Activated T-helper 17 cell treated with anti-CD3 and anti-CD28 coated beads, Interleukin-2, amount 50 U/mL, for 72 hours (primary cell): ENCODE measurements at places on chromosomes 16 and 17.
A peak's percentile ranks its signal among the peaks of the same experiment; 100 is the strongest.

DNA sequence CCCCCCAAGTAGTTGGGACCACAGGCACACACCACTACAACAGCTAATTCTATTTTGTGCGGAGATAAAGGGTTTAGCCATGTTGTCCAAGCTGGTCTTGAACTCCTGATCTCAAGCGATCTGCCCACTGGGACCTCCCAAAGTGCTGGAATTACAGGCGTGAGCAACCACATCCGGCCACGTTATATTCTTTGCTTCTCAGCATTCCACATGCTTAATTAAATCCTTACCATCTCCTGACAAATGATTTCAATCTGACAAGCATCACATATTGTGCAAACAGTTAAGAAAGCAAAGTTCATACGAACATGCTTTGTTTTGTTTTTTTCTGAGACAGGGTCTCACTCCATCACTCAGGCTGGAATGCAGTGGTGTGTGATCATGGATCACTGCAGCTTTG lies 18.2 kb downstream of the HIGD1B start:
- no peak for ATAC-seq

DNA sequence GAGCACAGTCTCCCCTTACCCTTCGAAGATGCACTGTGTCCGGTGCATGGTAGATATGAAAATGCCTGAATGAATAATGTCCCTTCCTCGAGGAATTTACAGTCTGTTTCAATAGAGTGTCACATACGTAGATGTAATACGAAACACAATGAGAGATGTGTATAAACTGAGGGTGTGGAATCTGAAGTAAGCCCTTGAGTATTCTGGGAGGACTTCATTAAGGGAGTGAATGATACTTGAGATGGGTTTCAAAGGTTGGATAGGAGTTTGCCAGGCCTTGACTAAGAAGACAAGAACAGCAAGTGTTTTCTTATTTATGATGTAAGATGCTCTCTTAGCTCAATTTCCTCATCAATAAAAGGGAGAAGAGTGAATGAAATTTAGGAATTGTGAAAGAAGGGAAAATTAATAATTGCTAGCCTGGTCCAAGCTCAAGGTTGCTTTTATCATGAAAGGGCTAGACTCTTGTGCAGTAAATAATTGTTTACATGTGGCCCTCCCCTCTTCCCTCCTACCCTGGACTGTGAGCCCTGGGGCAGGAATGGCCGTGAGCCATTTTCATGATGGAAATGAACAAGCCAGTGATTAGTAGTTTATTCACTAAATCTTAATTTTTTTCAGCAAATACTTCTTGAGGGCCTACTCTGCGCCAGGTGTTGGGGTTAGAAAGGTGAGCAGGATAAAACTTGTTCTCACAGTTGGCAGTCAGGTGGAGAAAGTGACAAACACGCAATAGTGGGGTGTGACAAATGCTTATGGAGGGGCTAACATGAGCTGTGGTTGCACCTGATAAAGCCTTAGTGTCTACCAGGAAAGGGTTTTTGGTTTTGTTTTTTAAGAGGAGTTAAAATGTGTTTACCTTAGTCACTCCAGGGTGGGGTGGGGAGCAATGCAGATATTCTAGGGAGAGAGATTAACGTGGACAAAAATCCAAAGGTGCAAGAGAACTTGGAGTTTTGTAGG lies 1.6 kb downstream of the KIF22 start:
- no peak for ATAC-seq

DNA sequence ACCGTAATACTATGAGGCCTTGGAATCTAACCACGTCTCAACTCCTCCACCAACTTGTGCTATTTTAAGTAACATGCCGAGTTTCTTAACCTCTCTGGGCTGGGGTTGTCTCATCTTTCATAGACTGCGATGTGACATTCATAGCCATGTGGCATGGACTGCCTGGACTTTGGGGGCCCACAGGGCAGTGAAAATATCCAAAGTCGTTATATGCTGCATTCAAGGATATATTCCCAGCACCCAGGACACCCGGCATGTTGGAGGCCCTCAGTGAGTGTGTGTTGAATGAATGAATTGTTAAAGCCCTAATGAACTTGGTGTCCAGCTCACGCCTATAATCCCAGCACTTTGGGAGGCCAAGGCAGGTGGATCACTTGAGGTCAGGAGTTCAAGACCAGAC lies 203.1 kb downstream of the CBLN1 start:
- ATAC-seq, result no peak

GRCh38 chr16:54987081-54987480 lies 56.4 kb downstream of the IRX5 start:
- no peak for ATAC-seq

GRCh38 chr16:747978-748746 lies 7.4 kb upstream of the CIAO3 start:
- no peak for ATAC-seq

- ATAC-seq, result peak; percentile 62
Measured at GRCh38 chr16:15642557-15643047, 352 bp downstream of the MARF1 start.

GRCh38 chr17:31808521-31809050 lies 50.5 kb downstream of the COPRS start:
- no peak for ATAC-seq

- peak; percentile 86 for ATAC-seq
Measured at GRCh38 chr16:28494121-28494851, at the start of gene APOBR. Gene APOBR (plus strand): TSS chr16:28494643. CDS start chr16:28494682, 39 bp downstream.

GRCh38 chr17:11331547-11332513 lies 90.8 kb downstream of the SHISA6 start:
- ATAC-seq, result no peak

DNA sequence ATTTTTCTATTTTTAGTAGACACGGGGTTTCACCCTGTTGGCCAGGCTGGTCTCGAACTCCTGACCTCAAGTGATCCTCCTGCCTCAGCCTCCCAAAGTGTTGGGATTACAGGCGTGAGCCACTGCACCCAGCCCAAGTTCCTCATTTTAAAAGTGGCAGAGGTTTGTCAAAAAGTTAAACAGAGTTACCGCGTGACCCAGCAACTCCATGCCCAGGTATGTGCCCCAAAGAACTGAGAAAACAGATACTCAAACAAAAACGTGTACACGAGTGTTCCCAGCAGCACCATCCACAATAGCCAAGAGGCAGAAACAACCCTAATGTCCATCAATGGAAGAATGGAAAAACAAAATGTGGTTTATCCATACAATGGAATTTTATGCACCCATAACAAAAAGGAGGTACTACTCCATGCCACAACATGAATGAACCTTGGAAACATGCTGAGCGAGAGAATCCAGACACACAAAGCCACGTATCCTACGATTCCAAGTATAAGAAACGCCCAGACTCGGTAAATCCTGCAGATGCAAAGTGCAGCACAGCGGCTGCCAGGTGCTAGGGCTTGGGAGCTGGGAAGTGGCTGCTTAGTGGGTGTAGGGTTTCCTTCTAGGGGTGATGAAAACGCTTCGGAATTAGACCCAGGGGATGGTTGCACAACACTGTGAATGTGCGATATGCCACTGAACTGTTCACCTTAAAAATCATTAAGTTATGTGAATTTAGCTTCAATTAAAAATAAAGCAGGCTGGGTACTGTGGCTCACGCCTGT lies 24.8 kb downstream of the ADCY9 start:
- no peak for ATAC-seq

- ATAC-seq, result peak; percentile 58
Measured at GRCh38 chr17:39926588-39927100, 757 bp downstream of the ORMDL3 start.

DNA sequence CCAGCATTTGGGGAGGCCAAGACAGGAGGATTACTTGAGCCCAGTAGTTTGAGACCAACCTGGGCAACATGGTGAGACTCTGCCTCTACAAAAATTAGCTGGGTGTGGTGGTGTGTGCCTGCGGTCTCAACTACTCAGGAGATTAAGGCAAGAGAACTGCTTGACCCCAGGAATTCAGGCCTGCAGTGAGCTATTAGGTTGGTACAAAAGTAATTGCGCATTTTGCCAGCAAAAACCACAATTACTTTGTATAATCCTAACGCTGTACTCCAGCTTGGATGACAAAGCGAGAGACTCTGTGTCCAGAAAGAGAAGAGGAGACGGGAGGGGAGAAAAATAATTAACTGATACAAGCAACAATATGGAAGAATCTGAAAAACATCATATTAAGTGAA lies 32.7 kb downstream of the YWHAE start:
- no peak for ATAC-seq

- ATAC-seq, result no peak
Measured at GRCh38 chr16:66389256-66390176, 23.0 kb downstream of the CDH5 start.

DNA sequence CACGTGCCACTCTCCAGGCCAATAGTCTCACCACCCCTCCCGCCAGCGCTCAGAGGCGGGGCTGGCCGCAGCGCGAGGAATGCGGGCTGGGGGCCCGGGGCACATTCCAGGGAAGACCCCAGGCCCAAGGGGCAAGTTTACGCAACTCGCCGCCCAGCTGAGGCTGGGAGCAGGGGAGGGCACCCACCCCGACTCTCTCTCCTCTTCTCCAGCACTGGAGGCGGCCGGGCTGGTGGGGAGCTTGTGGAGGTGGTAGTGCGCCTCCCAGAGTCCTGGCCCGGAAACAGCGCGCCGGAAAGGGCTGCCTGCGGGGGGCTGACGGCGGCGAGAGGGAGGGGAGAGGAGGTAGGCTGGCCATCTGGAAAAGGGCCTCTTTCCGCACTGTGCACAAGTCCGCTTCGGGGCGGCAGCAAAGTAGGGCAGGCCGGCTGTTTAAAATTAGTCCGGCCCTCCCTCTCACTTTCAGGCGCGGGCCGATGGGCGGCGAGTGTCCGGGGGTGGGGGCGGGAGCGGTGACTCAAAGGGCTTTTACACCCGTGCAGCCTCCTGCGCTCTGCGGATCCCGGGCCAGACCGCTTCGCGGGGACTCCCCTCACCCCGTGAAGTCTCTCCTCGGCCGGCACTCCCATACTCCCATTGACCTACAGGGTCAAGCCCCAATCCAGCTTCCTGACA lies 1.1 kb downstream of the FHOD1 start:
- ATAC-seq, result peak; percentile 38

GRCh38 chr16:67179421-67180080 lies 4.2 kb downstream of the MATCAP1 start:
- no peak for ATAC-seq

DNA sequence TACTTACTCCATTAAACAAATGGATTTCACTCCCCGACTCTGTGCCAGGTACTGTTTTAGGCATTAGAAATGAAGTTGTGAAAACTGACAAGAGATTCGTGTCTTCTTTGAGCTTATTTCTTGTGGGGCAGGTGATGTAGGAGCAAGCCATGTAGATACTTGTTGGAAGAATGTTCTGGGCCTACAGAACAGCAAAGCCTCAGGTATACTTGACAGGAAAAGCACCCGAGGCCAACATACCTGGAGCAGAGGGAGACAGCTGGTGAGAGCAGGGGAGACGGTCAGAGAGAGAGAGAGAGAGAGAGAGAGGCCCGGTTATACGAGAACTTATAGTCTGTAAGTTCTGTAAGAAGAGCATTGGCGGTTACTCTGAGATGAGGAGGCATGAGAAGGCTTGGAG lies 110.8 kb downstream of the FTO start:
- ATAC-seq, result no peak

DNA sequence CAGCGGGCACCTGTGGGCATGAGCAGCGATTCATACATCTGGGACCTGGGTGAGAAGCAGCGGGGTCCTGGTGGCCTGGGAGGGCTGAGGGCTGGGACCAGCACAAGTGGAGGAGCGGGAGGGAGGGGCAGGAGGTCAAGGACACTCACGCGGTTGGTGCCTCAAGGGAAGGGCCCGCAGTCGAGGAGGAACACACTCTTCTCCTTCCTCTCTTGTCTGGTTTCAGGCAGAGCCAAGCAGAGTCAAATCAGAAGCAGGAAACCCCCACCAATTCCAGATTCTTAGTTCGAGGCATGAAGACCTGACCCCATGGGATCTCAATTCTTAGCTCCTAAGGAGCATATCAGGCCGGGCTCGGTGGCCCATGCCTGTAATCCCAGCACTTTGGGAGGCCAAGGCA lies 15.7 kb downstream of the DNAI2 start:
- ATAC-seq, result peak; percentile 29

GRCh38 chr17:5667871-5668270 lies 83.6 kb upstream of the NLRP1 start:
- no peak for ATAC-seq

DNA sequence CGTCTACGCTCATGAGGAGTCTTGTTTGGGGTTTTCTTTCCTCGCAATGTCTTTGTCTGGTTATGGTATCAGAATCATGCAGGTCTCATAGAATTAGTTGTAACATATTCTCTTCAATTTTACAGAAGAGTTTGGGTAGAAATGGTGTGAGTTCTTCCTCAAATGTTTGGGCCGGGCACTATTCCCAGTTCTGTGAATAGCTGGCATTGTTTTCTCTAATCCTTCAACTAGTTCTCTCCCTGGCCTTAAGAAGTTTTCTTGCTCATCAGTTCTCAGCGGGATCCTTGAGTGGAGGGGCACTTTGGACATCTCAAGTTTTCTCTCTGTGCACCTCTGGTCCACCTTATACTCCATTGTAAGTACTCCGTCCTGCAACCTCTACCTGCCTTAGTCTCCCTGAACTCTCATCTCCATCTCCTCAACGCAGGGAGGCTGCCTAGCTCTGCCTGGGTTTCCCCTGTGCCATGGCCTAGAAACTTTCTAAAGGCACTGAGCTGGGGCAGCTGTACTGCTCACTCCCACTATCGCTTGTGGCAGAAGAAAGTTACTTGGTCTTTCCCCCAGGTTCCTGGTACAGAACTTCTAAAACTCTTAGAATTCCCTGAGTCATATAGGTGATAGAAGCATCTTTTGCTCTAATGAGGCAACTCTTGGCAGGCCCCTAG lies 16.9 kb downstream of the NSMCE1 start:
- ATAC-seq, result peak; percentile 63

DNA sequence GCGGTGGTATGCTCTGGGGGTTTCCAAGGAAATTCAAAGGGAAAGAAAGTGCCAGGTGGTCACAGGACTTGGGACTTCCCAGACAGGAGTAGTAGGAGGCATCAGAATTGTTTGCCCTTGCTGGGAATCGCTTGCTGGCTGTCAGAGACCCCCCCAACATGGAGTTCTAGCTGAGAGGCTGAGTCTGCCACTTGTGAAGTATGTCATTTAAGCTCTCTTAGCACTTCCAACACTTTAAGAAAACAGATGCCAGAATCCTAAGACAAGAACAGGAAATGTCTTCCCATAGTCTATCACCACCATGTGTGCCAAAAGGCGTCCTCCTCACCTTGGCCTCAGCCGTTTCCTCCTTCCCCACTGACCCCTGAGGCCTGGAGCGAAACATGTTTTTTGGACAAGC lies 193.8 kb upstream of the IRX3 start:
- ATAC-seq, result no peak

GRCh38 chr17:18377437-18378204 lies at the start of gene EVPLL:
Gene EVPLL (plus strand): TSS chr17:18377778. CDS start chr17:18380938, 3,160 bp downstream.
- ATAC-seq, result no peak
